T-helper 17 cell (primary cell): ENCODE measurements at places on chromosomes 7 and 10.
A peak's percentile ranks its signal among the peaks of the same experiment; 100 is the strongest.

GRCh38 chr10:75952093-75952492, 520.7 kb downstream of the LRMDA start:
- no peak for DNase-seq

DNA sequence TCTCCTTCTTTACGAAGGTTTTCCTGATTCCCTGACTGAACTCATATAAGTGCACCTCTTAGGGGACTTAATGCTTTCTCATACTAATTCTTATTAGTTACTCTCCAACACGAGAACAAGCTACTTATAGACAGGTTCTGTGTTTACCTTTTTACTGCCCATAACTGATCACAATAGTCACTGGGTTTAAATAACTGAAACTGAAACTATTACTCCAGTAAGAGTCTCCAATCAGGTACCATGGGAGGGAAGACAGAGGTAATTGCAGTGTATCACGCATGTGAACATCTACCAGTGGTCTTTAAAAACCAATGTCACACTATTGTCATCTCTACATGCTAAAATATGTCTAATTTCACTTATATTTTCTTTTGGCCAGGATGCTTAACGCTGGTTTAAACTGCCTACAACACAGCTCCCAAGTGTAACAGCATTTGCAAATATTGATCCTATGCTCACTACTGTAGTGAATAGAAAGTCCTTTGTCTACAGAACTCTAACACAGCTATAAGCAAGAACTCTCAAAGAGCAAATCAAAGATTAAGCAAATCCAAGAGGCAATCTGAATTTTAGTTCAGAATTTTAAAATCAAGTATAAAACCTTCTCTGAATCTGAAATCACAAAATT, 3.6 kb downstream of the GDI2 start:
- no peak for DNase-seq

GRCh38 chr10:47340608-47341170, 7.5 kb upstream of the RBP3 start:
- peak; percentile 46 for DNase-seq

DNA sequence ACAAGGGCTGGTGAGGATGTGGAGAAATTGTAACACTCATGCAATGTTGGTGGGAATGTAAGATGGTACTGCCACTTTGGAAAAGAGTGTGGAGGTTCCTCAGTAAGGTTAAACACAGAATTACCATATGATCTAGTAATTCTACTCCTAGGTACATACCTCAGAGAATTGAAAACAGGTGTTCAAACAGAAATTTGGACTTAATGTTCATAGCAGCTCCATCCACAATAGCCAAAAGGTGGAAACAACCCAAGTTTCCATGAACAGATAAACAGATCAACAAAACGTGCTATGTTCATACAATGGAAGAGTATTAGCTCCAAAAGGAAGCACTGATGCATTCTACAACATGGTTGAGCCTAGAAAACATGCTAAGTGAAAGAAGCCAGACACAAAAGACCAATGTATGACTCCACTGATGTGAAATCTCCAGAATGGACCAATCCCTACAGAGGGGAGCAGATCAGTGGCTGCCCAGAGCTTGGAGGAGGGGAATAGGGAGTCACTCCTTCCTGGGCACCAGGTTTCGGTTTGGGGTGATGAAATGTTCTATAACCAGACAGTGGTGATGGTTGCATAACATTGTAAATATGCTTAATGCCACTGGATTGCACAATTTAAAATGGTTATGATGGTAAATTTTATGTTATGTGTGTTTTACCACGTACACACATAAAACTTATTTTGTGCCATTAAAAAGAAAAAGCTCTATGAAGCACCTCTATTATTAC, 5.7 kb upstream of the WDR86 start:
- no peak for DNase-seq

GRCh38 chr7:37289367-37289766, 159.3 kb downstream of the ELMO1 start:
- DNase-seq = no peak

- no peak for DNase-seq
Measured at GRCh38 chr10:44860811-44861736, 50.1 kb upstream of the TMEM72 start.

GRCh38 chr7:36496576-36496975, 106.9 kb downstream of the ANLN start:
- no peak for DNase-seq

- no peak for DNase-seq
Measured at GRCh38 chr10:110571093-110571743, 3.7 kb downstream of the SMC3 start.

- no peak for DNase-seq
Measured at GRCh38 chr10:18021725-18022480, 70.2 kb downstream of the SLC39A12 start.

- no peak for DNase-seq
Measured at GRCh38 chr10:18713077-18713476, 53.8 kb downstream of the ARL5B start.

DNA sequence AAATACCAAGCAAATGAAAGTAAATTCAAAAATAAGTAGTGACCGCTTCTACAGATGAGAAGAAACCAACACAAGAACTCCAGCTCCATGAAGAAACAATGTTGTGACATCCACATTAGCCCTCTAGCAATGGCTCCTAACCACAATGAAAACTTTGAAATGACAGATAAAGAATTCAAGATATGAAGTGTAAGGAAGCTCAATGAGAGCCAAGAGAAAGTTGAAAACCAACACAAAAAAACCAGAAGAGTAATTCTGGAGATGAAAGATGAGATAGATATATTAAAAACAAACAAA, 68.2 kb upstream of the DDC start:
- DNase-seq = no peak

GRCh38 chr10:5595095-5595494, 70.3 kb downstream of the CALML3 start:
- DNase-seq = no peak

DNA sequence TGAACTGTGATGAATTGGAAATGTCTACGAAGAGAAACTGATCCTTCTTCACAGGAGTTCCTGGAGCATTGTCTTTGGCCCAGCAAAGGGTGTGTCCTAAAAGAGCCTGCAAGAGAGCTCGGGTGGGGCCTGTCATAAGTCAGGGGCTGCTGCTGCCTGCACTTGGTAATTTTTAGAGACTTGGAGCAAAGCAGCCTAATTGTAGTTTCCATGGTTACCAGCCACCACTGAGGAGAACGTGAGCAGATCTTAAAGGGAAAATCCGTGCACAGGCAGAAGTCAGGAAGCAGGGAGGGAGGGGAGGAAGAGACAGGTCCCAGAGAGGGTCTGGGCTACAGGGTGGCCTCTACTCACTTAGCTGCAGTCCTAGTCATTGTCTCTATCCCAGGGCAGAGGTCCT, 463.6 kb downstream of the PLXNA4 start:
- no peak for DNase-seq

GRCh38 chr7:38600741-38601140, 30.4 kb downstream of the AMPH start:
- no peak for DNase-seq

DNA sequence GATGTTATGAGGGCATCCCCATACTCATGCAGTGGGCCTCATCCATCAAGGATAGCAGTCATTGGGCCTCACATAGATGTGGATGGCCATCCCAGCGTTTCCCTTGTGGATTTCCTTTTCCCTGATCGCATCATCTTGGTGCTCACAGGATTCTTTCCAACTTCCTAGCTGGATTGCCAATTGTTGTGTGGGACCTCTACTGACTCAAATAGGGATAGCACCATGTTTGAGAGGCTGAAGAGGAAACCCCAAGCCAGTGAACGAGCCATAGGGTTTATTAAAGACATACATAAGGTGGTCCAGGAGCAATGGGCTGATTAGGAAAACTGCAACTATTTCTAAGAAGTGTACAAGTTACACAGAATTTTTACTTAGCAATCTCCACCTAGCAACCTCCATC, 21.8 kb downstream of the ASZ1 start:
- no peak for DNase-seq

DNA sequence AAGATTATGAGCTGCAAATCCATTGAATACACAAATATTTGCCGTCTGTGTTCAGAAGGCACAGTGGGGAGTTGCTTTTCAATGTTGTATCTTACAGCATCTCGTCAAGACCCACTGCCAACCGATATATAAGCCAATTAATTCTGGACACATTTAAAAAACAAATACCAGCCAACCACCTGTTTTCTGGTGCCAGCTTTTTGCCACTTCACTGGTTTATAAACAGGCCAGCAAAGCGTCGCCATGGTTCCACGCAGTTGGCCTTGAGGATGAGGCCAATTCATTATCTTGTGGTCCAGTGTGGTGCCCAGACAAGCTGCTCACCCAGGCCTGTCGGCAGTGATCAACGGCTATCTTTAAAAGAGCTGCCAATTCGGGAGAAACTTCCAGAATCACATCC, 321.0 kb downstream of the TCERG1L start:
- DNase-seq = no peak

DNA sequence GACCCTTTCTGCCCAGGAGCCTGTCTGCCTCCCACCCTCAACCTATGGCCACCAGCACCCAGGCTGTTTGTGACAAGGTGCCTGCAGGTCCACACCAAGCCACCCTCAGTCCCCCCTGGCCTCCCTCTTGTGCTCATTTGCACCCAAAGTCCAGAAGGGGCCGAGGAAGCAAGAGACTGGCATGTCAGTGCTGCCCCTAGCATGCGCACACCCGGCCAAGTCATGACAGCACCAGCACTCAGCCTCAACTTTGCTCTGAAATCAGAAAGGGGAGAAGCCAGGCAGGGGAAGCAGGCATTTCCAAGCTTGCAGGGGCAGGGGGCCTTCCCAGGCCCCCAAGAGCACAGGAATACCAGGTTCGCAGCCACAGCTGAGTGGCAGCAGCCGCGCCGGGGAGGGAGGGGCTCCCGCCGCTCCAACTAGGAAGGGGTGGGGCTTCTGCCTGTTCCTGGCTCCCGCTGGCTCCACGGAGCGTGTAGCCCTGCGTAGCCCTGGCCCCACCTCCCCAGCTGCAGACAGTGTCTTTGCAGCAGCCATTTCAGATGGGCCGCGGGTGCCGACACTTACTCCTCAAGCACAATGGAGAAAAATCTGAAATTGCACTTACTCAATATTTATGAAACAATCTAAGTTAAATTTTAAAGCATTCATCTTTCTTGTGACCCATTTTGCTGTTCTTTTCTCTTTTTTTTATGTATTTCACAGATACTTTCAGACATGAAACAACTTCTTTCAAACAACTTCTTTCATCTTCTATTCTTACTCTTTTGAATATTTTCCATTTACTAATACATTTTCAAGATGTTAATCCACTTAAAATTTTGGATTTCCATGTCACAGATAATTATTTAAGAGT, 54.9 kb upstream of the ABCB5 start:
- DNase-seq = no peak

DNA sequence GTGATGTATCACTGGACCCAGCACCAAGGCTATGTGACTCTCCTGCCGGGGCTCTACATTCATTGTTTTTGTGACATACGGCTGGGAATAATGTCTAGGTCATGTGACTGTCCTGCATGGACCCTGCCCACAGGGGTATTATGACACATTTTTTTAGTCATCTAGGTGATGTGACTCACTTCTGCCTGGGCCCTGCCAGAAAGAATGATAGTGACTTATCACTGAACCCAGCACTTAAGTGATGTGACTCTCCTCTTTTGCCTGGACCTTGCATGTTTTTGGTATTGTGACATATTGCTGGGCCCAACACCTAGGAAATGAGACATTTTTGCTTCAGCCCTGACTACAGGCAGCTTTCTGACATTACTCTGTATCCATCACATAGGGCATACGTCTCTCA, 51.1 kb upstream of the ZNF107 start:
- no peak for DNase-seq

- DNase-seq = no peak
Measured at GRCh38 chr7:2608921-2609411, 22.8 kb upstream of the TTYH3 start.

DNA sequence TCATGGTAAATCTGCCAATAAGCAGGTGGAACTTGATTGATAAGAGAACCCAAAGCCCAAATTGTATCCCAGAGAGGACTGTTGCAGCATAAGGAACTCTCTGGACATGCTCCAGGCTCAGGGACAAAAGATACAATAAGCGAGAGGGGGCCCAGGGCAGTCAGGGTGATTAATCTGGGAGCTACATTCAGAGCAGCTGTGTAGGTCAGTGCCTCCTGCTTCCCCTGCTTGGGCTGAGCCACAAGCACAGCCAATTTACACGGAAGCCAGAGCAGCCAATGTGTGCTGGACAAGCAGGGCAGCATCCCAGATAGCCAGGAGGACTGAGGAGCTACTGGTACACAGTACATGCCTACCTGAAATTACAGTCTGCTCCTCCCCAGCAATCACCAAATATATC, 24.2 kb downstream of the MYPN start:
- DNase-seq = no peak

- DNase-seq = no peak
Measured at GRCh38 chr10:6446711-6447110, 133.4 kb downstream of the PRKCQ start.

- peak; percentile 19 for DNase-seq
Measured at GRCh38 chr7:6271060-6271658, 1.3 kb downstream of the CYTH3 start.

DNA sequence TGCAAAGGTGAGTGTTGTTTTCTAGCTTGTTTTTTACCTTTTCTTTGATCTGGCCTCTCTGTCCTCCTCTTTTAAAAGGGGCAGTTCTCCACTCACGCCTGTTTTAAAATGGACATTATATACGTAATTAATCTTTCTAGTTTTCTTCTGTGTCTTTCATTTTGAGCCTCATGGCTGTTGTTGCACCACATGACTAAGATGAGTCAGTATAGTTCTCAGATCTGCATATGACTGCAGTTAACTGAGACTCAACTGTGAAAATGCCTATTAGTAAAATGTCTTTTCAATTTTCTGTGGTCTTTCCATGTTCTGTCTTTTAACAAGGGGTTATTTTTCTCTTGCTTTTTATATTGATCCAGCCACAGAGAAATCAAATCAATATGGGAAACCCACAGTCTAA, 296.1 kb downstream of the CDK14 start:
- DNase-seq = no peak

GRCh38 chr10:88598055-88598454, 11.5 kb downstream of the LIPJ start:
- no peak for DNase-seq

DNA sequence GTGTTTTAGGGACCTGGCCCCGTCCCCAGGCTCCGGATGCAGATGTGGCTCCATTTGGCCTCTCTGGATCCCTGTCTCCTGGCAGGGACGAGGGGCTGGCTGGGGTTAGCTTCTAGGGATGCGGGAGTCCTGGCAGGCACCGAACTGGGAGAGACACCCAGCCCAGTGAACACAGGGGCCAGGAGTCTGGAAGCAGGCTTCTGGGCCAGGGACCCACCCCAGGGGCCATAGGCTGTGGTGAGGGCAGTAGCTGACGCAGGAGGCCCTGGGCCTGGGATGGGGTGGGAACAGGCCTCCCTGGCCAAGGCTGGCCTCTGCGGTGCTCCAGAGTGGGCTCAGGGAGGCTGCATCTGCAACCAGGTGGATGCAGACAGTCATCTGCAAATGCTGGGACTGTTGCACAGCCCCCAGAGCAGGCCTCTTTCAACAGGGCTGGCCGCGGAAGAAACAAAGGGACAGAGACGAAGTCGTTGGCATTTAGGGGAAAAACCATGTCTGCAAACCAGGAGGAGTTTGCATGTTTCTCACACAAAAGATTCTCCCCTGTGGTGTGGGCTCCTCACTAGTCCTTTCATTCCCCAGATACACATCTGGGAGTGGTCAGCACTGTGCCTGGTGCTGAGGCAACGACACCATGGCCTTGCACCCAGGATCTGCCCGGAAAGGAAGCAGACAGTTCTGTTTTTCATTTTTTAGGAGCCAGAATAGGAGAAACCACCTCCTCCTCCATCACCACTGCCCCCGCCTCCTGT, 36.4 kb upstream of the ZNF488 start:
- DNase-seq = no peak
